Right ventricle myocardium superior (tissue), 1 donor: ENCODE measurements at places on chromosomes 7 and 10.

- no peak for DNase-seq
Measured at GRCh38 chr10:1166101-1166827, 110.1 kb downstream of the WDR37 start.

GRCh38 chr10:84429926-84430520 lies 101.6 kb downstream of the CCSER2 start:
- peak; percentile 55 for DNase-seq

DNA sequence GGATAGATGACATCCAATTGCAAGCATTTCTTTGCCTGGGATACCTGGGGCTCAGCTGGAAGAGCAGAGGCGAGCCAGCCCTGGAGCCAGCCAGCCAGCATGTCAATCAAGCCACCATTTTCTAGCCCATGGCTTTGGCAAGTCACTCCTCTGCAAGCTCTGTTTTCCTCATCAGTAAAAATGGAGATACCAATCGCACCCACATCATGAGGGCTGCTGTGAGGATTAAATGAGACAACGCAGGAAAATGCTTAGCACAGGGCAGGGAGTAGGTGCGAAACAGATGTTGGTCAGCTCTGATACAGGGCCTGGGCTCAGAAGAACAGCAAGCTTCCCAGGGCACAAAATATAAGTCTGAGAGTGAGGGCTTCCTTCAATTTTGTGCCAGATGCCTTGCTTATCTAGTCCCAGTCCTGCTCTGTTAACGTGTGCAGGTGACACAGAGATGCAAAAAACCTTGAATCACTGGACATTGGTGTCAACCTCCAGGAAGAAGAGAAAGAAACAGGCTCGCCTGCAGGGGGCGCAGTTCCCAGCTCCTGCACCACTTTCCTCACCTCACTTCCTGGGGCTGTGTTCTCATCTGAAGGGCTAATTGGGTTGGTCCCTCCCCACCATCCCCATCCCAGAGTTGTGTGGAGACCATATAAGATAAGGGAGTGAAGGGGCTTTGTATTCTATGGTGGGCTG lies 72.8 kb upstream of the CACUL1 start:
- no peak for DNase-seq

GRCh38 chr7:30965883-30966282 lies 2.1 kb downstream of the GHRHR start:
- no peak for DNase-seq

DNA sequence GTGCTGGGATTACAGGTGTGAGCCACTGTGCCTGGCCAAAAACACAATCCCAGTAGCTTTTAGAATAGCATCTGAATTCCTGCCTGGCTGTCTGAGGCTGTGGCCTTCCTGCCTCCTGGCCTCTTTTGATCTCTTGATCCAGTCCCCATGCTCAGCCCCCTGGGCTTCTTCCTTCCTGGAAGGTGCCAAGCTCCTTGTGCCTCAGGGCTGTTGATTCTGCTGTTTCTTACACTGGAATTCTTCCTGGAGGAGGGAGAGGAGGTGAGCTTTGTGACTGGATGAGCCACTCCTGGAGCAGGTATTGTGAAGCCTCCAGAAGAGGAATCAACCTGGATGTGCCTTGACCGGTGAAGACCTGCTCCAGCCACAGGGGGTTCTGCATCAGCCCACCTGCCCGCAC lies 17.3 kb upstream of the MKI67 start:
- no peak for DNase-seq

DNA sequence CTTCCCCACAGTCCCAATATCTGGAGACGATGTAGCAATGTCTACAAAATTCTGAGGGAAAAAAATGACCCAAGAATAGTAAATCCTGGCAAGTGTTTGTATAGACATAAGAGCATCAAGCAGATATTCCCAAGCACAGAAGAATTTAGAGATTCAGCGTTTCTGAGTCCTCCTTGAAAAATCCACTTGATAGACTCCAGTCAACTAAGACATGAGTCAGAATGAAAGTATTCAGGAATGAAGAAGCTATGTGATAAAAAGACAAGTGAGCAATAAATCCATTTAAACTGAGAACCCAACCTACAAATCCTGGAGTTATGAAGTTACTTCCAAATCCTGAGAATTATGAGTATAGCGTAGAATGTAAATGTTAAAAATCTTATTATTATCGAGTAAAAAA lies 86.1 kb upstream of the NPY start:
- no peak for DNase-seq
